ENCODE measurements at places on chromosomes 3 and 15.

DNA sequence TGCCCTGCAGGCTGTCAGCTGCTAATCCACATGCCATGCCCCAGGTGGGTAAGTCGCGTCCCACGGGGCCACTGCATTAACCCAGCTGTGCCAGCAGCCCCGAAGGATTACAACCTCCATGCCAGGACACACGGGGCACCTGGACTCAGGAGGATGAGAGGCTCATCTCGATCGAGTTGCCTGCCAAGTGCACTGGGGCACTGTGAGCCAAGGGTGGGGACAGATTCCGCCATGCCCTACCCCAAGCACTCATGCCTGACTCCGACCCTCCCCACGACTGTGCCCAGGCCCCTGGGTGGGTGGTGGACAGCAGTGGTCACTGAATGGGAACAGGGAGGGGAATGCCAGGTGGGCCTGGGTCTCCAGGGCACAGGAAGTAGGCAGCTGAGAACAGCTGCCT lies 20.7 kb upstream of the SNRPA1 start:
- no peak for DNase-seq

DNA sequence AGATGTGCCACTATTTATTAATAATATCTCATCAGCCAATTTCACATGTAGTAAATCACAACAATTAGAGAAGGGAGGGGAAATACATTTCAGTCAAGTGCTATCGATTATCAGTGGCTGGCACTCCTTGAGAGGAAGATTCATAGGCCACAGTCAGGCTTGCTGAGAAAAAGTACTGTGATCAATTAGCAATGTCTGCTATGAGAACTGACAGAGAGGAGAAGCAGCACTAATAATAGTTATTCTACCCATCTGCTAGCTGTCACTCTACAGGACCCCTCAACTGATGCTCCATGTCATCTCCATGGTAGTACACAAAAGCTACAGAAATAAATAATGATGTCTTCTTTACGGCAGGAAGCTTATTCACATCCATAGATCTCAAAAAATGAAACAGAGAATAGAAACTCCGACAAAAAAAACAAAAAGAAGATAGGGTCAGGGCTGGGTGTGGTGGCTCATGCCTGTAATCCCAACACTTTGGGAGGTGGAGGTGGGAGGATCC lies 351.3 kb downstream of the FOXP1 start:
- DNase-seq: no peak

GRCh38 chr3:121834157-121834670 lies 646 bp downstream of the IQCB1 start:
- DNase-seq: no peak

DNA sequence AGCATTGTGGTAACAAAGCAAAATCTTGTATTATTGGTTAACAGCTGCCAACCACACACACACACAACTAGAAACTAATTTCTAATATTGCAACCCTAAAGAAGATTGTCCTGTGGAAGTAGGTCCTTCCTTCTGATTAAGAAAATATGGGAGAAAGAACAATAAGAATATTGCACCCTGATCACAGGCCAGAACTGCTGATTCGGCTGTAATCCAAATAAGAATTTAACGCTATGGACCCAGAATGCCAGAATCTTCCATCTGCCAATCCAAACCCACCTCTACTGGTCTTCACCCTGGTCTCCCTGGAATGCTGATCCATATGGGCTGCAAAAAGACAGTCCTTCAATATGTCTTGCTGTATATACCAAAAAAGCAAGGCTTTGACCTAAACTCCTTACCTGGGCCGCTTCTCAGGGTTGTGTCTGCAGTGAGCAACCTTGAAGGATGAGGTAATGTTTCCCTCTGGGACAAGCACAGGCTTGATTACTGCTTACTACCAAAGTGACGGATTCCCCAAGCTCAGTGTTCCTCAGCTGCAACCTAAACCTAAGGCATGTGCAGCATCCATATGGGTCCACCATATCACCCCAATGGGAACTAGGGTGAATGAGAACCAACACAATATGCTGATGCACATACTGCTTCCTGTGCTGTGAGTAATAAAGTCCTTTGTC lies 8.0 kb downstream of the CCDC14 start:
- DNase-seq: no peak

GRCh38 chr3:41431386-41431785 lies 232.1 kb downstream of the CTNNB1 start:
- no peak for DNase-seq

DNA sequence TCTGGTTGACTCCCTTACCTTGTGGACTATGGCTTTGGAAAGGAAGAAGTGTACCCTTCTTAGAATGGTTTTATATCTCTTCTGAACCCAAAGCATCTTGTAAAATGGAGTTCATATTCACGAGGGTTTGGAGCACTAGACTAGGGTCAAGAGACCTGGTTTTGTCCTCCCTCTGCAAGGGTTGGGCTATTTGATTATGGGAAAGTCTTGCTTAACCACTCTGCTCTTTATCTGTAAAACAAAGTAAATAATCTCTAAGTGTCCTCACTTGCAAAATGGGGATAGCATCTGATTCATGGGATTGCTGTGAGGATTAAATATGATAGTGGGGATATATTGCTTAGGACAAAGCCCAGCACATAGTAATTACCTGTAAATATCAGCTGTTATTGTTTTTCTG lies 17.9 kb upstream of the SLC2A2 start:
- DNase-seq: no peak

DNA sequence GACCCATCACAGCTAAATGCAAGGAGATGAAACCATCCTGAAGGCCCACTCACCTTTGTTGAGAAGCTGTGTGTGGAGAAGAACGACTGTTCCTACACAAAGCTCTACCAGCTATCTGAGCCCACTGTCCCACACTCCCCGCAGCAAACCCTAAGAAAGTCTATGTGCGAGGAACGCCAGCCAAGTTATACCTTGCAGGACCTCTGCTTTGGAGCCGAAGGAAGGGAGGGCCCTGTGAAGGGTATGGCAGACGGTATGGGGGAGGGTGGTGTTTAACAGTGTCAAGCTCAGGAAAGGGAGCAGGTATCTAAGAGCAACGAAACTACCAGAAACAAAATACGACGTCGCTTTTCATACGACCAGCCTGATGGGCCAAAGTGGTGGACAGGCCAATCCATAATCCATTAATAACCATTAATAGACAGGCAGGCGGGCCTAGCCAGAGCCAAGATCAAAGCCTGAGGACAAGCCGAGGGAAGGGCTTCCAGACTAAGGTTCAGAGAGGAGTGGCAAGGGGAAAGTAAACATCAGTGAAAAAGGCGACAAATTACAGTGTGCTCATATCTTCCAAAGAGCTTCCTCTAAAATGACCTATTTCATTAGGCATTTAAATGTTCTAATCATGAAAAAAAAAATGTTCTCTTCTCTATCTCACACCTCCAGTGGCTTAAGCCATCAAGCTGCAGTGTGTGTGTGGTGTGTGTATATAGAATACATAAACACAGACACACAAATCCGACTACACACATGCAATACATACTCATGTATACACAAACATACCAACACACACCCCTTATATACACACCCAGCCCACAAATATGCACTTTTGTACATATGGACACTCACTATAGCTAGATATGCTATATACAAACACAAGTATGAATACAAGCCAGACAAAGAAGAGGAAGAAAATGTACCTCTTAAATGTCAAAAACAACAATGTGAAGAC lies 43.9 kb downstream of the PTPN23 start:
- DNase-seq: no peak

GRCh38 chr3:69066121-69066520 lies 14.0 kb upstream of the TMF1 start:
- no peak for DNase-seq

- DNase-seq: no peak
Measured at GRCh38 chr15:66701422-66702034, 508 bp upstream of the SMAD6 start.

Data from activated T-helper 1 cell treated with anti-CD3 and anti-CD28 coated beads, Interleukin-2, amount 50 U/mL, for 16 hours (primary cell).